ENCODE measurements at places on chromosomes 1 and 21.

DNA sequence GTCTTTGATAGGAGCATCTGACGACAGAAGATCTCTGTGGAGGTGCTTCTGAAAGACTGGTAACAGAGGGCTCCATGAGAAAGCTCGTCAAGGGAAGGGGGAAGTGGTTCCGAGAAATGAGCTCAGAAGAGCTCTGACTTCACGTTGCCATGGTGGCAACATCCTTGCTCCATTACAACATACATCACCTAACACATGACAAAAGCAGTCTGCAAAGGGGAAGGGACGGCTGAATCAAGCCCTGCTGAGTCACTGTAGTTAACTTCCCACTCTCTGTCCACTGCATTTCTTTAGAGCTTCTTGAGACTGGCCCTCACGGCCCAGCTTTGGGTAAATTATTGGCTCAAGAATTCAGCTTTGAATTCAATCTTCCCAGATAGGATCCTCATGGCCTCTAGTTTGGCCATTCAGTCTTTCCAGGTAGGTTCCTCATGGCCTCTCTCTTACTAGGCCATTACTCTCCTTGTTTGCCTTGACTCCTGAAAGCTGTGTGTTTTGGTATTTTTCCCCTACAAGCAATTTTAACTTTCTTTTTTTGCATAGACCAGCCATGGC, 88.0 kb upstream of the ZNF648 start:
- DNase-seq, result no peak

DNA sequence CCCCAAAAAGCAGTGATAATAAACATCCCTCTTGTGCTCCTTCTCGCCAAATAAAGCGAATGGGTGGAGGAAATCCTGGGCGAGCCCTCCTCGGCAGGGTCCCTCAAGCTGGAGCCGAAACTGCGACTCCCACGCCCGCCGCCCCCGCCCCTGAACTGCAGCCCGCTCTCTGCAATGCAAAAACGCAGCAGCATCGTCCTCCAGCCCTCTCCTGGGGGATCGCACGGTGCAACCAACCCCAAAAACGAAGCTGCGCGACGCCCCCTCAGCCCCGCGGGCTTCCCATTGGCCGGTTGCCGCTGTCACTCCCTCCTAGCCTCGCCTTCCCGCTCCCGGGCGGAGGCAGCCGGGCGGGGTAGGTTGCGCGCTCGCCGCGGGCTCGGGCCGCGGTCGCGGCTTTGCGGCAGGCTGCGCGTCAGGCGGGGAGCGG, at the start of gene TMCC2:
Gene TMCC2 (plus strand): TSS at position 363 of the 430 bp plus-strand sequence. CDS start 619 bp downstream, outside the sequence.
- peak; percentile 79 for DNase-seq

DNA sequence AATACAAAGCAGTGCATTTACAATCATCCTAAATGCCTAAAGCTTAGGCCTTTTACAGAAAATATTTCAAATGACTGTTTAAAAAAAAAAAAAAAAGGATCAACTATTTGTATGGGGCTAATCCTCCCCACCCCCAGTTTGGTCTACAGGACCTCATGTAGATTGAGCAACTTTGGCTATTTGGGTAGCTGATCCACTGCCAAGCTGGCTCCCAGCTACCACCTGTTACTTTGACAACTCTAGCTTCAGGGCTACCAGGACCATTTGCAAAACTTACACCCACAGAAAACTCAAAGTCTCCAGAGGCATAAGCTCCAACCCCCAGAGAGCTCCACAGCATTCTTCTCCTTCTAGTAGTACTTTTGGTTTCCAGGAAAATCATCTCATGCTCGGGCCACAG, 29.4 kb downstream of the JAK1 start:
- DNase-seq, result no peak

DNA sequence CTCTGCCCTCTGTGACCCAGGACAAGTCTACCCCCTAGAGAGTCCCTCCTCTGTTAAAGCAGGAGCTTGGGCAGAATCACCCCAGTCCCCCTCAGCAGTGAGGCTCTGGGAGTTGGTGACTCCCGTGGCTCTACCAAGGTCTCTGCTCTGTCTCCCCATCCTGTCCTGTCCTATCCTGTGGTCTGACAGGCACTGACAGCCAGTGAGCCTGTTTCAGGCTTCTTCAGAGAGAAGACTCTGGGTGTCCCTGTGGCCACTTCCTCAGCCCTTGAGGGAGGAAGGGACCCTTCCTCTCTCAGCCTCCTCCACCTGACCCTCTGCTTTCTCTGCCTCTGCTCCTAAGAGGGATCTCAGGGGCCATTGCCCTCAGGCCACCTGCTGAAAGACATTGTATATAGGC, 148.7 kb downstream of the FCRL5 start:
- DNase-seq, result no peak

Data from activated gamma-delta T cell treated with Interleukin-2 at 50 U/mL for 16 hours (primary cell).